Memory B cell (primary cell): ENCODE measurements at places on chromosomes 11 and 22.

GRCh38 chr11:36532941-36533601 is 23.0 kb upstream of the TRAF6 start:
- H3K4me1 ChIP-seq = no peaks in the 10 kb centered on the region
- peaks cover 8% of the 10 kb centered on the region for H3K27me3 ChIP-seq
- no peak overlapping the region for H3K27ac ChIP-seq
- DNase-seq = no peak

- H3K4me1 ChIP-seq = peaks cover 8% of the 10 kb centered on the region
- no peaks in the 10 kb centered on the region for H3K36me3 ChIP-seq
- no peaks in the 10 kb centered on the region for H3K27me3 ChIP-seq
- H3K4me3 ChIP-seq = peak overlapping the region; percentile 92
- DNase-seq = no peak
Observed at GRCh38 chr22:50583294-50583861, 729 bp upstream of the CHKB start.

DNA sequence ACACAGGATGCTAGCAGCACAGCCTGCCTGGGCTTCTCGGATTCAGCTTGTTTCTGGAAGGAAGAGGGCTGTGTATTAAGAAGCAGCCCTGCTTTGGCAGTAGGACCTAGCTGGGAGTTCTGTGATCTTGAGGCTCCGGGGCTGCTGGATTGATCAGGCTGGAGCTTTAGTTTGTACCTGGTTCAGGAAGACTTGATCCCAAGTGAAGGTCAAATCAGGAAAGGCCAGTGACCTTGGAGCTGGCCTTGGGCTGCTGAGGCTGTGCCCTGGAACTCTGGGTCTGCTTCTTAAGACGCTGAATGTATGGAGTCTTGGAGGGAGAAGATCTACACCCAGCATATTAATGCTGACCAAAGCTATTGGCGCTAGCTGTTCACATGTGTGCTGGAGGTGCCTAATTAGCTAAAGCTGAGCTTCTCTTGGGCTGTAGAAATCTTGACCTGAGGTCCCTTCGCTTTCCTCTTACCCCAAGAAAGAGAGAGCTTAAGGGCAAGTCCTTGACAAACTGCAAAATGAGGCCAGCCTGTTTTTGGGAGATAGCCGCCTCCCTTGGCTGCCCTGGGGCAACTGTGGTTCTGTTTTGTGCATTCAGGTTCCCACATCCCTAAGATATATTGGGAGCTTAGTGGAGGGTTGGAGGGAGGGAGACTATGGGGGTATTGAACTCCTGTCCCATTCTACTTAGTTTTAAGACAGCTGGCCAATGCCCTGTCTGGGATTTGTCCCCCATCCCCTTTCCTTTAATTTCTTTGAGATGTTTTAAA is 135.9 kb downstream of the DBX1 start:
- no peaks in the 10 kb centered on the region for H3K36me3 ChIP-seq
- H3K27me3 ChIP-seq = peaks cover 5% of the 10 kb centered on the region
- H3K4me3 ChIP-seq = no peak overlapping the region
- no peak overlapping the region for H3K27ac ChIP-seq
- H3K4me1 ChIP-seq = no peaks in the 10 kb centered on the region

DNA sequence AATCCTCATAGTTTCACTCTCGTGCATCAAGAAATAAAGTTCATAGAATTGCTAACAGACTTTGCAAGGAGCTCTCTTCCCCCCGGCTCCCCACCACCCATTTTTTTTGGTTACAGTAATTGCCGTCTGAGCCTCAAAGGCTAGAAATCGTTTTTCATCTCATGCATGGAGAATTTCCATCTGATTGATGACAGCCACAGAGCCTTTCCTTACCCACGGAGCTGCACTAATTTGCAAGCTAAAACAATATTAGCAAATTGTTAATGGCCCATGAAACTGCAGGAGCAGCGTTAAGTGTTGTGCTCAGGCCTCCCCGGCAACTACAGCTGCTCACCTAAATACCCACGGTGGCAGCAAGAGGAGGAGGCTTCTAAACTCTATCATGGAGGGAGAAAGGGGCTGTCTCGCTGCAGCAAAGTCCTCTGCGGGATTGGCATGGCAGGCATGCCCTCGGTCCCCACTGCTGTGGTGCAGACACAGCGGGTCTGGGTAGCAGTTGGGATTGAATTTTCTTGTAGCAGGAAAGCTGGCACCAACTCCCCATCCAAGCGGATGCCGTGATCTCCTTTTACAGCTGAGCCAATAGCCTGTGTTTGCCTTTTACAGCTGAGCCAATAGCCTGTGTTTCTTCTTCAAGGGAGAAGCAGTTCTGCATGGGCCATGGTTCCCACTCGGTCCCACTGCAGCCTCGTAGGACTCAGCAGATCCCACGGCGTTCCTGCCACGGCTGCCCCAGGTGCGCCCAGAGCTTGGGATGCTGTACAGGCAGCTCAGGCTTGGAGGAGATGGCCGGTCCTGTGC is 412.3 kb downstream of the BRD1 start:
- no peak overlapping the region for H3K27ac ChIP-seq
- no peak for DNase-seq
- H3K36me3 ChIP-seq = peaks cover 5% of the 10 kb centered on the region
- peaks cover 5% of the 10 kb centered on the region for H3K27me3 ChIP-seq
- no peak overlapping the region for H3K4me3 ChIP-seq

- no peak for DNase-seq
- H3K27me3 ChIP-seq = no peaks in the 10 kb centered on the region
- H3K4me3 ChIP-seq = no peak overlapping the region
- no peaks in the 10 kb centered on the region for H3K4me1 ChIP-seq
- H3K36me3 ChIP-seq = no peaks in the 10 kb centered on the region
- H3K27ac ChIP-seq = no peak overlapping the region
Observed at GRCh38 chr11:28571371-28571770, 463.2 kb downstream of the METTL15 start.

DNA sequence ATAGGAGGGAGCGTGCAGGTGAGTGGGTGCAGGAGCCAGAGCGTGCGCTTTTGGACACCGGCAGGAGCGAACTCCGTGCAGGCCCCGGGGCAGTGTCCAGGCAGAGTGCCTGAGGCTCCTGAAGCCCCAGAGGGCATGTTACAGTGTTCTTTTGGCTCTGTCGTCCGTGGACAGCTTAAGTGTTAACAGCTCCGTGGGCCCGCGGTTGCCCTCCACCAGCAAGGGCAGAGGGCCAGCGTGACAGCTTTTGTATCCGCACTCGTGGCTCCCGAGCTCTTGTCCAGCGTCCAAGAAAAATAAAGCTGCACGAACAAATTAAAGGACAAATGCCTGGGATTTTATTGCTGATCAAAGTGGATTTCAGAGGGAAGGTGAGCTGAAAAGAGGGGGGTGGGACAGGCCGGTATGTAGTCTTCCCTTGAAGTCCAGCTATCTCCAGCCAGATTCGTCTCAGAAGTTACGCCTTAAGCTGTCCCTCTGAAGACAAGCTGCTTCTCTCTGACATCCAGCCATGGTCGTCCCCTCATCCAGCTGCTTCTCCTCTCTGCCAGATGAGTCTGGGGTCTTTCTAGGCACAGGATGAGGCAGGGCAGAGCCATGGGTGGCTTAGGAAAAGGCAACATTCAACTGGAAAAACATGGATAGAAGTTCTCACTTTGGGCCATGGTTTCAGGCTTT is 968 bp upstream of the TMEM109 start:
- H3K4me1 ChIP-seq = peaks cover 52% of the 10 kb centered on the region
- H3K4me3 ChIP-seq = no peak overlapping the region
- peaks cover 2% of the 10 kb centered on the region for H3K36me3 ChIP-seq
- H3K27ac ChIP-seq = no peak overlapping the region

GRCh38 chr11:17256512-17256911 is 20.0 kb upstream of the NUCB2 start:
- peaks cover 7% of the 10 kb centered on the region for H3K27me3 ChIP-seq
- no peak for DNase-seq
- no peaks in the 10 kb centered on the region for H3K36me3 ChIP-seq
- no peak overlapping the region for H3K27ac ChIP-seq
- no peak overlapping the region for H3K4me3 ChIP-seq

DNA sequence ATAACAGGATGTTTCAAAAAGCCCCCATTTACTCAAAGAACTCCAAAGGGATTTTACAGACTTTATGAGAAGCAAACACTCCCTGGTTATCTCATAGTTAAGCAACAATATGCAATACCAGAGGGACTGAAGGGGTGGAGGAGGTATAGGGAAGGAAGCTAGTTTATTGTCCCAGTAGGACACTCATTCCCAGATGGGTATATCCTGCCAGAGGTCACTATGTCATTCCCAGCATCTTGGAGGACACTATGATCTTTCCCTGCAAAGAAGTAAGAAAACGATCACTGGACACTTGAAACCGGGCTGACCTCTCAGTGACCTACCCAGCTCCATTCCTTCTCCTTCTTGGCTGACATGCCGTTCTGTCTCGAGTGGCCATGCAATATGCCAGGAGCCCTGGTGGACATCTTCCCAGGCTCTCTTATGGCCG is 114.5 kb downstream of the NAT10 start:
- DNase-seq = no peak
- H3K27ac ChIP-seq = no peak overlapping the region
- H3K4me3 ChIP-seq = no peak overlapping the region
- no peaks in the 10 kb centered on the region for H3K27me3 ChIP-seq
- H3K36me3 ChIP-seq = no peaks in the 10 kb centered on the region
- H3K4me1 ChIP-seq = peaks cover 2% of the 10 kb centered on the region

GRCh38 chr11:95821640-95822039 is 31.3 kb downstream of the CEP57 start:
- DNase-seq = no peak
- H3K27me3 ChIP-seq = no peaks in the 10 kb centered on the region
- H3K27ac ChIP-seq = peak overlapping the region; percentile 20
- H3K36me3 ChIP-seq = peaks cover 29% of the 10 kb centered on the region
- no peak overlapping the region for H3K4me3 ChIP-seq
- H3K4me1 ChIP-seq = no peaks in the 10 kb centered on the region

- H3K4me3 ChIP-seq = no peak overlapping the region
- no peak overlapping the region for H3K27ac ChIP-seq
Observed at GRCh38 chr11:71062199-71062598, 190.2 kb downstream of the SHANK2 start.

GRCh38 chr22:22384267-22384666 is 124.3 kb downstream of the ZNF280B start:
- H3K4me3 ChIP-seq = peak overlapping the region; percentile 5
- H3K27me3 ChIP-seq = no peaks in the 10 kb centered on the region
- peaks cover 43% of the 10 kb centered on the region for H3K4me1 ChIP-seq
- DNase-seq = no peak

- peaks cover 7% of the 10 kb centered on the region for H3K27me3 ChIP-seq
- no peak overlapping the region for H3K4me3 ChIP-seq
- no peak overlapping the region for H3K27ac ChIP-seq
- no peak for DNase-seq
Observed at GRCh38 chr11:5280582-5281102, 10.9 kb upstream of the HBE1 start.

GRCh38 chr22:21568347-21569075 is 997 bp downstream of the UBE2L3 start:
- H3K4me3 ChIP-seq = peak overlapping the region; percentile 85
- peak overlapping the region; percentile 81 for H3K27ac ChIP-seq
- H3K27me3 ChIP-seq = no peaks in the 10 kb centered on the region
- H3K4me1 ChIP-seq = peaks cover 27% of the 10 kb centered on the region

- no peak overlapping the region for H3K4me3 ChIP-seq
- no peak for DNase-seq
- H3K27ac ChIP-seq = no peak overlapping the region
- H3K36me3 ChIP-seq = peaks cover 27% of the 10 kb centered on the region
- H3K4me1 ChIP-seq = no peaks in the 10 kb centered on the region
Observed at GRCh38 chr22:27844256-27844655, 42.7 kb upstream of the MN1 start.

GRCh38 chr11:64390558-64390957 is 31.6 kb downstream of the RPS6KA4 start:
- peaks cover 4% of the 10 kb centered on the region for H3K36me3 ChIP-seq
- H3K4me1 ChIP-seq = peaks cover 11% of the 10 kb centered on the region
- DNase-seq = no peak
- no peak overlapping the region for H3K27ac ChIP-seq

GRCh38 chr11:112881461-112881860 is 79.8 kb upstream of the NCAM1 start:
- no peak for DNase-seq
- H3K27me3 ChIP-seq = no peaks in the 10 kb centered on the region
- H3K27ac ChIP-seq = no peak overlapping the region
- H3K4me3 ChIP-seq = no peak overlapping the region
- H3K4me1 ChIP-seq = no peaks in the 10 kb centered on the region
- H3K36me3 ChIP-seq = no peaks in the 10 kb centered on the region

GRCh38 chr11:121661880-121662486 is 209.2 kb upstream of the SORL1-AS1 start:
- H3K27me3 ChIP-seq = peaks cover 6% of the 10 kb centered on the region
- no peak overlapping the region for H3K27ac ChIP-seq
- H3K4me3 ChIP-seq = no peak overlapping the region
- no peak for DNase-seq

DNA sequence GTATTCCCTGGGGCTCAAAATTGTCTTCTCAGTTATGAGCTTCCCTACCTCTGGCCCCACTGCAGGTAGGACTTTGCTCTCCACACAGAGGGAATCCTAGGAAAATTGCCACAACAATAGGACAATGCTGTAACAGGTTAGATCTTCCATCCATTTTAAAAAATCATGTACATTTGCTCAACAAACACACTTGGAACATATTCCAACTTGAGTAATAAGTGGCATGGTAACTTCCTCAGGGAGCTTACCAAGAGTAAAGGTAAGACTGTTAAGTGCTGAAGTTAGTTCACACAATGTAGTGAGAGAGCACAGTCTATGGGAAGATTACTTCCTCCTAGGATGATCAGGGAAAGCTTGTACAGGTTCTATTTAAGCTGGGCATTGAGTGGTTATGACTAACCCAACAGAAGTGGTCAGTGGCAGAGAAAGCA is 78.9 kb upstream of the BIRC3 start:
- no peak overlapping the region for H3K4me3 ChIP-seq
- H3K27ac ChIP-seq = no peak overlapping the region
- no peaks in the 10 kb centered on the region for H3K36me3 ChIP-seq
- peaks cover 2% of the 10 kb centered on the region for H3K4me1 ChIP-seq

- no peak overlapping the region for H3K4me3 ChIP-seq
- H3K27me3 ChIP-seq = peaks cover 17% of the 10 kb centered on the region
- DNase-seq = no peak
- H3K36me3 ChIP-seq = no peaks in the 10 kb centered on the region
Observed at GRCh38 chr11:134398079-134398444, 14.0 kb downstream of the B3GAT1 start.

DNA sequence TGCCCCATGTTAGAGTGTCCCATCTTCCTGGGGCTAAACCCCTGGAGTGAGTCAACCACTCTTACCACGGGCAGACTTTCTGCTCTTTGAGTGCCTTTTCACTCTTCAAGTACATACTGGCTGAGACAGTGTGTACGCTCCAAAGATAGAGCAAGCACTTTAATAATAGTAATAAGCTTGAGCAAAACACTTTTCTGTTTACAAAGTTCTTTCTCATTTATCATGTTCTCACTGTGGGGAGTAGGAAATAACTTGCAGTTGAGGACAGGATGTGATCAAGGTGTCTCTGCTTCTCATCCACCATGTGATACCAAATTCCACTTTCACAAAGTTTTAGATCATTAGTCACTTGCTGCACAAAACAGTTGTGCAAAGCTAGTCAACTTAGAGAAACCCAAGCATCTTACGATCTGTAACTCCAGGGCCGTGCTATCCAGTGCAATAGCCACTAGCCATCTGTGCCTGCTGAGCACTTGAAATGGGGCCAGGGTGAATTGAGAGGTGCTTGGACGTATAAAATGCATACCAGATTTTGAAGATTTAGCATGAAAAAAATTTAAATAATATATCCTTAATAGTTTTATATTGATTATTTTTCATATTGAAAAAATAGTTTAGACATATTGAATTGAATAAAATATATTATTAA is 135.3 kb downstream of the KIF18A start:
- no peaks in the 10 kb centered on the region for H3K4me1 ChIP-seq
- H3K27me3 ChIP-seq = peaks cover 7% of the 10 kb centered on the region
- H3K36me3 ChIP-seq = no peaks in the 10 kb centered on the region
- no peak overlapping the region for H3K27ac ChIP-seq
- H3K4me3 ChIP-seq = no peak overlapping the region
- no peak for DNase-seq
